ENCODE measurements at places on chromosomes 13 and 19. TPM values are rescaled to one million over a fixed set of nuclear protein-coding genes. Genes with fewer than 3 reads are reported as not detected.
A peak's percentile ranks its signal among the peaks of the same experiment; 100 is the strongest.

- DNase-seq: no peak
These were observed 1327.6 kb downstream of the UQCRFS1 start for GRCh38 chr19:27885359-27885758.

Gene CALR3
- not detected for total RNA-seq

DNA sequence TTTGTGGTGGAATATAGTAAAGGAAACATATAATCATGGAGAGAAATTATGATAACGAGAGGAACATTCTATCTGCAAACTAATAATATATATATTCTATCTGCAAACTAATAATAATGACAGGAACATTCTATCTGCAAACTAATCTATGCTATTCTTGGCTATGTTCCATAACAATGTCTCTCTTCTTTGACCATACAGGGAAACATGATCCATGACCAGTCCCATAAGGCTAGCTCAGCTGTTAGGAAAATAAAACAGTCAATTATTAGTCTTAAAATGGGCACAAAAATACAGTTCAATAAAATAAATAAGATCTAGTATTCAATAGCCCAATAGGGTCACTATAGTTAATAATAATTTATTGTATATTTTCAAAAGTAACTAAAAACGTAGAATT is 707.8 kb upstream of the PCDH20 start:
- no peak for DNase-seq

GRCh38 chr19:50728084-50728737 is 5.0 kb downstream of the CLEC11A start:
- DNase-seq: peak; percentile 91

- no peak for DNase-seq
These were observed 1.5 kb upstream of the TRAPPC5 start for GRCh38 chr19:7678971-7679751.

Gene CAPNS1
- total RNA-seq: 534 TPM

Gene NLRP5
- not detected for total RNA-seq

Gene ATCAY
- total RNA-seq: not detected

Gene TBXA2R
- total RNA-seq: 11.2 TPM

DNA sequence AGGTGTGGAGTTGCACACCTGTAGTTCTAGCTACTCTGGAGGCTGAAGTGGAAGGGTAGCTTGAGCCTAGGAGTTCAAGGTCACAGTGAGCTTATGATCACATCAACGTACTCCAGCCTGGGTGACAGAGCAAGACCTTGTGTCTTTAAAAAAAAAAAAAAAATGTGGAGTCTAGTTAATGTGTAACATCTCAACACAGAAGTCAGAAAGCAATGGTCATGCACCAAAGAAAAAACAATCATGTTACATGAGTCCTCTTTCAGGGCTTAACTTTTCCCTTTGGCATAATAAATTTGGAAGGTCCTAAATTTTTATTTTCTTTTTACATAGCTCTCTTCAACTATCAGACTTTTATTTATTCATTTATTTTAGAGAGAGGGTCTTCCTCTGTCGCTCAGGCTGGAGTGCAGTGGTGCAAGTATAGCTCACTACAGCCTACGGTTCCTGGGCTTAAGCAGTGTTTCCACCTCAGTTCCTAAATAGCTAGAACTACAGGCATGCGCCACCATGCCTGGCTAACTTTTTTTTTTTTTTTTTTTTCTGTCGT is 22.3 kb downstream of the SETDB2 start:
- no peak for DNase-seq

Gene ANGPTL8
- total RNA-seq: 15.5 TPM

GRCh38 chr13:22726726-22727125 is 454.1 kb upstream of the SGCG start:
- no peak for DNase-seq

- peak; percentile 90 for DNase-seq
These were observed 4.0 kb downstream of the PIK3R2 start for GRCh38 chr19:18156841-18157464.

- DNase-seq: no peak
These were observed 9.4 kb upstream of the KBTBD7 start for GRCh38 chr13:41203810-41204209.

Gene FFAR1
- not detected for total RNA-seq

DNA sequence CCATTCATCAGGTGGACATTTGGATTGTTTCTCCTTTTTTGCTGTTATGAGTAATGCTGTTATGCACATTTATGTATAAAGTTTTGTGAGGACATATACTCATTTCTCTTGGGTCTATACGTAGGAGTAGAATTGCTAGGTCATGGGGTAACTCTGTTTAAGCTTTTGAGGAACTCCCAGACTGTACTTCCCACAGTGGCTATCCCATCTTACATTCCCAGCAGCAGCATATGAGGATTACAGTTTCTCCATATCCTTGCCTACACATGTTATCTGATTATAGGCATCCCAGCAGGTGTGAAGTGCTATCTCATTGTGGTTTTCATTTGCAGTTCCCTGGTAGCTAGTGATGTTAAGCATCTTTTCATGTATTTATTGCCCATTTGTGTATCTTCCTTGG is 5.9 kb downstream of the ZSCAN22 start:
- DNase-seq: no peak

DNA sequence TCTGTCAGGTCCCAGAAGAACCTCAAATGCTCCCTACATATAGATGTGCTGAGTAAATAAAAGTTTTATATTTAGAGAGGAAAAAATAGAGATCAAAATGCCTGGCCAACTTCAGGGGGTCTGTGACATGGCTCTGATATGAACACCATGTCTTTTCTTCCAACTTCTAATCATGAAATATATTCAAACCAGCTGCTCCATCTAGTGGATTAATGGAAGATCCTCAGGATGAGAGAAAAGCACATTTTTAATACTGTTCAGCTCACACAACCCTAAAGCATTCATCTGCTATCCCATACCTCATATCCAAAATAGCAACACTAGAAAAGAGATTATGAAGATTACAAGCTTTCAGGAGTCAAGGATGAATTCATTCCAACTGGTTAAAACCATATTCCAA is 56.0 kb upstream of the DOCK9 start:
- no peak for DNase-seq

Gene SYT5
- total RNA-seq: not detected

DNA sequence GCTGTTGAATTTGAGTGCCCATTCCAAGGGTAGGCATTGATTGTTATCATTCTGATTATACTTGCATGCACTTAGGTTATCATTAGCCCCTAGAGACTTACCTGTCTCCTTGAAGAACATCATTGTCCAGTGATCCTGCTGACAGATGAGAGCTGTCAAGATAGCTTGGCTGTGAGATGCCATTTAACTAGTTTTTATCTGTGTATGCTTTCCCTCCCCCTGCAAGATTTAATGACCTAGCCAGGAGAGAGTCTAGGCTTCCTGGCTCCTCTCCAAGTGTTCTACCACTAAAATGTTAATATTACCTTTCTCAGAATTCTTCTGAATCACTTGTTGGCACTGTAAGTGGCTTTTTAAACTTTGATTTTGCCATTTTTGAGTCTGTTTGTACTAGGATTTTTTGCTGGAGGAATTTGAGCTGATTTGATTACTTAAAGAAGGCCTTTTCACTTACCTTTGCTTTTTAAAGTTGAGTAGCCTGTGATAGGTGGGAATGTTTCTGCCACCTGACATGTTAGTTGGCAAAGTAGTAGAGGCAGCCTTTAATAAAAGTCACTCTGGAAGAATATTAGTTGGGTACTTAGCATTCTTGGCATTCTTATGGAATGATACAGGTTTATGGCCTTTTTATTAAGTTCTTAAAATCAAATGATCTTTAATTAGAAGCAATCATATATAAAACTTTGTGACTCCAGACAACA is 41.1 kb downstream of the ARHGAP35 start:
- no peak for DNase-seq

- DNase-seq: no peak
These were observed 4.5 kb downstream of the LRRC25 start for GRCh38 chr19:18392926-18393325.

Gene PLIN4
- 58.1 TPM for total RNA-seq

Gene FGF14
- 1.4 TPM for total RNA-seq

DNA sequence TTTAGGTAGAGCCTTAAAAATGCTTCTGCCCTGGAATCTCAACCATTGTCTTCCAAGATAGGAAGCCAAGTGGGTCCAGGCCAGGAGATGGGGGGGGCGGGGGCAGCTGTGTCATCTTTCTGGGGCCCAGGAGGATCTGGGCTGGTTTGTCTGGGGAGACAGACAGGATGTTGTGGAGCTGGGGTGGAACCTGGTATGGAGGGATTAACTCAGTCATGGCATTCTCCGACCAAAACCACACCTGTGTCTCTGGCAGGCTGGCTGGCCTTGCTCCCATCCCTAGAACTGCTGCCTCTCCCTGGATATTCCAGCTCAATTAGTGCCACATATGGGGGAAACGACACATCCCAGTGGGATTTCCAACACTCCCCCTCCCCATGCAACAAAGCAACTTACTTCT is 2.7 kb upstream of the MAP2K7 start:
- DNase-seq: no peak

Gene PSPN
- 2.1 TPM for total RNA-seq

DNA sequence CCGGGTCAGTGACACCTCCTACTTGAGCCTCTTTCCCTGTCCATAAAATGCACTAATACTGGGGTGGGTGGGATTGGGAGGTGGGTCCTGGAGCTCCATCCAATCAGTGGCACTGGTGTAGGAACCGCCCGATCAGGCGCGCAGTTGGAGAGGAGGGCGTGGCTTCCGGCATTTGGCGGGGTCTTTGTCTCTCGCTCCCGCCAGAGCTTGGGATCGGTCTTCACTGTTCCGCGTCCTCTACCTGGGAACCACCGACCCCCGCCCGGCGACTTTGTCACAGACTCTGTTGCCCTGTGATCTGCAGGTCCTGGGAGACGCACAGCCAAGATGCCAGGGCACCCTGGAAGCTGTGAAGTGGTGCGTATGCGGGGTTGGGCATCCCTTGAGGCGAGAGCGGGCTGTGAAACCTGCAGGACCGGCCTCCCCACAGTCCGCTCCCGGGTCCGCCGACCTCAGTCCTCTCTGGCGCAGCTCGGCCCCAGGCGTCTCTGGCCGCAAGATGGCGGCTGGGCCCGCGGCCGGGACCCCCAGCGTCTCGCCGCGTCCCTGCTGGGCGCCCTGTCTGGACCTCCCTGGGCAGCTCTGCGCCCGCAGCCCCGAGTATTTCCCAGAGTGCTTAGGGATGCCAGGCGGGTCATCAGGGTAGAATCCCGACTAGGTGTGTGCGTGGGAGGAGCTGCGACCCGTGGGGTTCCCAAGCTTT is 41.6 kb upstream of the ZNF730 start:
- DNase-seq: peak; percentile 65

GRCh38 chr19:821825-822503 is at the start of gene PLPPR3:
Gene PLPPR3 (minus strand): TSS chr19:821955. CDS start chr19:821559, 396 bp downstream.
- no peak for DNase-seq

- peak; percentile 77 for DNase-seq
These were observed 4.7 kb downstream of the PRR36 start for GRCh38 chr19:7869453-7869909.

Gene ZNF681
- 1.8 TPM for total RNA-seq

Gene SOHLH2
- 0.36 TPM for total RNA-seq

Data from sciatic nerve (tissue), 2 donors.